Activated CD8-positive, alpha-beta memory T cell treated with anti-CD3 and anti-CD28 coated beads for 48 hours (primary cell): ENCODE measurements at places on chromosomes 7 and 10.
A peak's percentile ranks its signal among the peaks of the same experiment; 100 is the strongest.

DNA sequence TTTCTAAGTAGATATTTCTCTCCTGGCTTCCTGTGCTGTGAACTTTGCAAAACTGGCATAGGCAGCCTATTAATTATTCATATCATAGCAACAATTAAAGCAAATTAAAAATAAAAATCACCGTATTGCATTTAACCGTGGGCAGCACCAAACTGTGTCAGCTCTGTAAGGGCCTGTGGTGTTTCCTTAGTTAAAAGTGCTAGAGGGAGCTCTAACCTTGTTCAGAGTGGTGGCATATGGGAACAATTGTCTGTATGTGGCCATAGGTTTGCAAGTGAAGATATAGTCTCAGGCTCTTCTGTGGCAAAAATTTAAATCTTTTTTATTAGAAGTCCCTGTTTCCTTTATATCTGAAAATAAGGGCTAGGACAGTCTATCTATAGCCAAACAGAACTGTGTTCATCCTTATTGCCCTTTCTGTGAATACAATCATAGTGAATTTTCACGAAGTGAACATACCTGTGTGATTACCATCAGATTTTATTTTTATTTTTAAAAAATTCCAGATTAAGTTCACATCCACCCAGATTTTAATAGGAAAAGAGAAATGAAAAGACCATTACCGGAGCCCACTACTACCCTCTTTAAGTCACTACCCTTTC is 92.6 kb downstream of the POLL start:
- no peak for DNase-seq

GRCh38 chr7:47452715-47453092 is 129.2 kb downstream of the TNS3 start:
- DNase-seq = no peak

DNA sequence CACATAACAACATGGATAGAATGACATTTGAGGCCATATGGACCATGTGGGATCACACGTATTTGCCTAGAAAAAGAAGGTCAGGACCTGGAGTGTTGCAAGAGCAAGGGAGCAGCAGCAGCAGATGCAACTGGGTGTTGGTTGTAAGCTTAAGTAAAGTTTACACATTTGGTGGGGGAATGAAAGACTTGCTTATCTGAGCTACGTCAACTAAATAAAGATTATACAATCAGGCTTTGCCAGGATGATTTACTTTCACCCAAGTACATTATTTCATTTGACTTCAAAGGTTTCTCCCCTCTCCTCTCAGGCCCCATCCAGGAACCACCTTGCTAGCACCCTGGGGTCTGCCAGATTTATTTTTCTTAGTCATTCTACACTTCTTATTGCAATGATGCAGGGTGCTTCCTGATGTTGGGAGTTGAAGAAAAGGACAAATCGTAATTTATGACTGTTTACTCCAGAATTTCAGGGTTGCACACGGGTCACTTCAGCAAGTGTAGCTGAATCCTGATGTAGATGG is 591.9 kb upstream of the IGFBP3 start:
- no peak for DNase-seq

DNA sequence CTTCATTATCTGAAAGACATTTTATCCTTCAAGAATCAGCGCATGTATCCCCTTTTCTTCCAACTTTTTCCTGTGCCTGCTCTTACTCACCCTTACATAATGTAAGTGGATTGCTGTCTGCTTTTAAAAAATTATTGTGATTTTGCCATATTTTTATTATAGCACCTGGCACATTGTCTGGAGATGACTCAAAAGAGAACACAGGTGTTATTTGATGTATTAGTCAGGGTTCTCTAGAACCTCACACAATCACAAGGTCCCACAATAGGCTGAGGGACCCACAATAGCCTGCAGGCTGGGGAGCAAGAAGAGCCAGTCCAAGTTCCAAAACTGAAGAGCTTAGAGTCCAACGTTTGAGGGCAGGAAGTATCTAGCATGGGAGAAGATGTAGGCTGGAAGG is 390.0 kb downstream of the EXOC4 start:
- DNase-seq = no peak

- DNase-seq = peak; percentile 95
These were observed at the start of gene TRIM24 for GRCh38 chr7:138460176-138460648. Gene TRIM24 (plus strand): TSS chr7:138460259. CDS start chr7:138460549, 290 bp downstream.

GRCh38 chr7:94044806-94045205 is 40.7 kb upstream of the BET1 start:
- no peak for DNase-seq
